ENCODE measurements at places on chromosomes 6 and 20. TPM values are rescaled to one million over a fixed set of nuclear protein-coding genes. Genes with fewer than 3 reads are reported as not detected.

GRCh38 chr6:36660771-36661471 is 17.6 kb upstream of the CDKN1A start:
- peak; percentile 78 for DNase-seq

DNA sequence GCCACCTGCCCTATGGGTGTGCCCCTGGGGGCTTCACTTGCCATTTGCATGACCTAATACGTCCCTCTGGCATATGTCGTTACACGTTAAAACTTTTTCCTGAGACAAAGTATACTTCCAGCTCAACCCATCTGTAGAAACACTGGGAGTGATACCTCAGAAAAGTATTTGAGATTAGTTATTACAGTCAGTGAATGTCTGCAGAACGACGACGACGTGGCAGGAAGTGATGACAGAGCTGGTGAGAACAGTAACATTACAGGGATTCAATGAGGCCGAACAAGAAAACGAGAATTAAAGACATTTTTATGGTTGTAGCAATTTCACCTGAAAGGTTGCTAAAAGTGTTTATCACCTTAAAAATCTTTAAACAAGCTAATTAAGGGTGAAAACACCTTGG is 40.2 kb downstream of the SASH1 start:
- no peak for DNase-seq

Gene PREX1
- 11.2 TPM for polyA plus RNA-seq

Gene SYNGAP1
- polyA plus RNA-seq: 5.8 TPM

- DNase-seq: no peak
Observed at GRCh38 chr6:154535851-154536250, 25.4 kb upstream of the CNKSR3 start.

- DNase-seq: no peak
Observed at GRCh38 chr6:12572896-12573827, 143.4 kb upstream of the PHACTR1 start.

GRCh38 chr20:16445482-16445881 is 127.8 kb downstream of the KIF16B start:
- no peak for DNase-seq

GRCh38 chr6:134427721-134428120 is 109.8 kb upstream of the SGK1 start:
- no peak for DNase-seq

- no peak for DNase-seq
Observed at GRCh38 chr20:21399005-21399475, 1.7 kb upstream of the NKX2-4 start.

DNA sequence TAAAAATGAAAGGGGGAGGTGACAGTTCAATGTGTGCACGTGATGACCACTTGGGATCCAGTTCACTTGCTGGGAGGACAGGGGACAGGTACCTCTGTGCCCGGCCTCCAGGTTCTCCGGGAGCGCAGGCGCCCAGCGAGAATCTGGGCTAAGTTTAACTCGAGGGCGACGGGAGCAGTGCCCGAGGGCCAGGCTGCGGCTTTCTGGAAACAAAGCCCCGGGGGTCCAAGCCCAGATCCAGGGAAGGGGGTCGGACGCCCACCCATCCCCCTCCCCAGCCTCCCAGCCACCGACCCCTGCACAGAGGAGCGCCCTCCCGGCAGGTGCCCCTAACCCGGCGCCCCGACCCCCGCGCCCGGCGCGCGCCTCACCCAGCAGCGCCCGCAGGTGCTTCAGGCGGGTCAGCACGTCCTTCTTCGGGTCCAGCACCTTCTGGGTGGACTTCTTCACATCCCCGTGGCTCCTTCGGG is 405 bp downstream of the RALGAPA2 start:
- DNase-seq: no peak
